ENCODE measurements at places on chromosomes 13 and 19. TPM values are rescaled to one million over a fixed set of nuclear protein-coding genes. Genes with fewer than 3 reads are reported as not detected.

DNA sequence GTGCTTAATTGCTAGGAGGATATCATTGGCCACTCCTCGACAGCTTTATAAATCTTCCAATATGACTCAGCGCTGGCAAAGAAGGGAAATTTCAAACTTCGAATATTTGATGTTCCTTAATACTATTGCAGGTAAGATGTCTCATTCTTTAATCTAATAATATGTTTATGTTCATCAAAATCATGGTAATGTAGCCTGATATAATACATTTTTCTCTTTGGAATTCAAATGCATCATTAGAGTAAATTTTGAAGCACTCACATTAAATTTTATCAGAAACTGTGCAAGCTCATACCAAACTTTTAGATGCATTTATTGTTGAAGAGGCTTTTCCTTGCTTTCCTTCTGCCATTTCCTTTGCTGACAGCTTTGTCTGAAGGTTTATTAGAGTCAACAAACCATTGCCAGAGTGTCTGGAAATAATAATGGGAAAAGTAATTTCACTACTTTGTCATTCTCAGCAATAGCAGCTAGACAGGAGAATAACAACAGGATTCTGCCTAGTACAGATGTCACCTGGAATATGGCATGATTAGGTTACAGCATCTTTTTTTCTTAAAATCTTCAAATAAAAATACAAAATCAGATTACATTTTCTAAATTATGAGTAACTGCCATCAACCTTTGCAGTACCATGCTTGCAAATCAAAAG is 78.6 kb upstream of the MAB21L1 start:
- no peak for DNase-seq

DNA sequence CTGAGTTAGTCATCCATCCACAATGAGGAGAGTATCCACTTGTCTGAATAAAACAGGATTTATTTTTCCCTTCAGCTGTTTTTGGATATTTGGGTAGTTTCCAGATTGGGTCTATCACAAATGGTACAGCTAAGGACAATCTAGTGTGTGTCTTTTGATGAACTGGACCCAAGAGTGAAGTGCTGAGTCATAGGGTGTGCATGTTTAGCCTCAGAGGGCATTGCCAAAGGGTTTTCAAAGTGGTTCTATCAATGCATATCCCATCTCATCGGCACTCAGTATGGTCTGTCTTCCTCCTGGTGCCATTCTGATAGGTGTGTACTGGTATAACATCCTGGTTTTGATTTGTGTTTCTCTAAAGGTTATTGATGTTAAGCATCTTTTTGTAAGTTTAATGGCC is 62.3 kb downstream of the GSX1 start:
- no peak for DNase-seq

DNA sequence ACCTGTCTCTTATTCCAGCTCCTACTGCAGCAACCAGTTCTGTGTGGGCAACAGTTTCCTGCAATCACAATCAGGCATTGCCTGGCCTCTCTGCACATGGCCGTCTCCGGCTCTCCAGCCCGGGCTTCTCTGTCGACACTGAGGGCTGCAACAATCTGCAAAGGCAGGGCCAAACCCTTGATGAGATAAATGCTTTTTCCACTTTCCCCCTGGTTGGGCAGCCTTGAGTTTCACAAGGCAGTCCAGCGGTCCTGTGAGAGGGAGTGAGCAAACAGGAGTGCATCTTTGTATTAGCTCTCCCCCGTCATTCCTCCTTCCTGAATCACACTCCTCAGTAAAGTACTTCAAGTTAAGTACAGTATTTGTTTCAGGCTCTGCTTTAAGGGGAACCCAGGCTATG is 40.7 kb upstream of the VWA8 start:
- no peak for DNase-seq

DNA sequence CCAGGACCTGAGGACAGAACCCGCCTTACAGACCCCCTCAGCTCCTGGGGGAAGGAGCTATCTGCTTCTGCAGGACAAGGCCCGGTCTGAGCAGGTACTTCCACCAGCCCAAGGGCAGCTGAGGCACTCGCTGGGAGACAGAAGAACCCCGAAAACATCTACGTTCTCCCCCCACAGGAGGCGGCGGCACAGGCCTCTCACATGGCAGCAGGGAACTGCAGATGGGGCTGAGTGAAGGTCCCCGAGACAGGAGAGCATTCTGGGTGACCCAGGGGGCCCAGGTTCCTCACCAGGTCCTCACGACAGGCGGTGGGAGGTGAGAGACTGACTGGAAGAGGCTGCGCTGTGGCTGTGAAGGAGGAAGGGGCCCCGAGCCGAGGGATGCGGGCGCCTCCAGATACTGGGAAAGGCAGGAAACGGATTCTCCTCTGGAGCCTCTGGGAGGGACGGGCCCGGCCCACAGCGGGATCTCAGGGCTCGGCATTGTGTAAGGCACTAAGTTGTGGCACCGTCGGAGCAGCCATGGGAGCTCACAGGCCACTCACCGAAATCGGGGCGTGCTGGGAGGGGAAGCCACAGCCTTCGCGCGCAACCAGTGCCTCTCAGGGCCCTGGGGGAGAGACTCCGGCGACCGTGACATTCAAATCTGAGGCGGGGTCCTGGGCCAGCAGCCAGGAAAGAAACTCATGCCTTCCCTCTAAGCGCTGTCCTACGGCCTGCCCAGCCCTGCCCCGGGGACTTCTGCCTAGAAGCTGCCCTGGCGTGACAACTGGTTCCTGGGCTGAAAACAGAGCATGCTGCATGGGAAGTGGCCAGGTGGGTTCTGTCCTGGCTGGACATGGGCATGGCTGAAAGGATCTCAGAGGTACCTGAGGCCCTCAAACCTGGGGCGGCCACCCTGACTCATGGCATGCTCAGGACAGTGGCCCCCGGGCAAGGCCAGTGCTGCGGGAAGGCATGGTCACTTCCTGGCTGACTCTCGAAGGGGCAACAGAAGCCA is 14.0 kb downstream of the RPL36 start:
- DNase-seq = no peak

DNA sequence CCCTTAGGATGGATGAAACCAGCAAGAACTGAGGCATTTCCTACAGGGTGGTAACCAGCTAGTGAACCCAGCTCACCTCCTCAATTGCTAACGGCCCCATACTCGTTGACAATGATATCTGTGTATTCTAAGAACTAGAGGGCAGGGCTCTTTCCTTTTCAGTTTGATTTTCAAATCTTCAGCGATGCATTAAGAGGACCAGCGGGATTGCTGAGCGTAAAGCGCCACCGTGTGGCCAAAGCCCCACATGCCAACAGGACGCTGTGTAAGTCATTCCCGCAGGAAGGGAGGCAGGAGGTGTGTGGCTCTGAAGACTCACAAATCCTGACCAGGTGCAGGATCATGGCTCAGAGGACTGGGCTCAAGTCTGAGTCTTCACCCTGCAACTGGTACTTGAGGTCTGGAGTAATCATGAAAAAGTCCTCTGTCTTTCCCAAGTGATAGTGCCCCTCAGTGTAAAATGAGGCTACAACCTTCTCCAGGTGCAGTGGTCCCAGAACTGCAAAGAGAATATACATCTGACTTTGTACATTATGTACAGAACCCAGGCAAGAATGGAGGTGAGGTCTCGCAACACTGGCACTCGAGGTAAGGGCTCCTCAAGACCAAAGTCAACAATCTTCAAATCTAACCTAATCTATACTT is 40.9 kb downstream of the C13orf42 start:
- peak; percentile 62 for DNase-seq

GRCh38 chr13:73981595-73981994 is 152.6 kb downstream of the KLF12 start:
- DNase-seq = no peak

Gene FPR1
- not detected for total RNA-seq

Gene PLPP2
- total RNA-seq = 91.1 TPM

Gene VMAC
- total RNA-seq = 2.7 TPM

Gene ERCC2
- 11.2 TPM for total RNA-seq

Gene USHBP1
- not detected for total RNA-seq

Data from NCI-H460 (cell line).